ENCODE measurements at places on chromosomes 6 and 20.

DNA sequence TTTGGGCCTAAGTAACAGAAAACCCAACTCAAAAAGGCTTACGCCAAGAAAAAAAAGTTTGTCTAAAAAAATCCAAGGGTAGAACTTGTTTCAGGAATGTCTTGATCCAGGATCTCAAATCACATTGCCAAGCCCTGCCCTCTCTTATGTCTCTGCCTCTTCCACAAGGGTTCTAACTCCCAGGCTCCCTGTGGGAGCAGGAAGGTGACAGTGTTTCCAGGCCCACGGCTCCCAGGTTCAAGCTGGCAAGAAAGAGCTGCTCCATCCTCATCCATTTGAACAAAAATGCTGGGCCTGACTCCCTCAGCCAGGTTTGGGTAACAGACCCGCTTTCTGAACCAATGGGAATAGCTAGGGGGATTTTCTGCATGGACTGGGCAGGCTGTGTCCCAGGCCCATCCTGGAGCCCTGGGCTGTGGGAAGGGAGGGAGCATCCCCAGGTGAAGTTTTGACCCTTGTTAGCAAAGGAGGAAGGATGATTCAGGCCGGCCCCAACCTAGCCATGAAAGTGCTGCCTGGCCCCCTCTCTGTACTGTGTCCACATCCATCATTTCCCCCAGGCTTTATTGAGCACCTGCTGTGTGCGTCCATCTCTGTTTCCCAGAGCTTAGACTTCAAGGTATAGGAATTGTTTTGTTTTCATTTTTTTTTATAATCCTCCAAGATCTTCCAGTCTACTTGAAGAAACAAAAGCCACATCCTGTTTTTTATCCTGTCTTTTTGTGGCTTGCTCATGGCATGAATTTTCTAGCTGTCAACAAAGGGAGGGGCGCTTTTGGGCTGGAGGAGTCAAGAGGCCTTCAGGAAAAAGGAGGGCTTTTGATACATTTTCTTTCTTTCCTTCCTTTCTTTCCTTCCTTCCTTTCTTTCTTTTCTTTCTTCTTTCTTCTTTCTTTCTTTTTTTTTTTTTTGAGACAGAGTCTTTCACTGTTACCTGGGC lies 159.8 kb downstream of the TFAP2C start:
- peak; percentile 82 for DNase-seq

DNA sequence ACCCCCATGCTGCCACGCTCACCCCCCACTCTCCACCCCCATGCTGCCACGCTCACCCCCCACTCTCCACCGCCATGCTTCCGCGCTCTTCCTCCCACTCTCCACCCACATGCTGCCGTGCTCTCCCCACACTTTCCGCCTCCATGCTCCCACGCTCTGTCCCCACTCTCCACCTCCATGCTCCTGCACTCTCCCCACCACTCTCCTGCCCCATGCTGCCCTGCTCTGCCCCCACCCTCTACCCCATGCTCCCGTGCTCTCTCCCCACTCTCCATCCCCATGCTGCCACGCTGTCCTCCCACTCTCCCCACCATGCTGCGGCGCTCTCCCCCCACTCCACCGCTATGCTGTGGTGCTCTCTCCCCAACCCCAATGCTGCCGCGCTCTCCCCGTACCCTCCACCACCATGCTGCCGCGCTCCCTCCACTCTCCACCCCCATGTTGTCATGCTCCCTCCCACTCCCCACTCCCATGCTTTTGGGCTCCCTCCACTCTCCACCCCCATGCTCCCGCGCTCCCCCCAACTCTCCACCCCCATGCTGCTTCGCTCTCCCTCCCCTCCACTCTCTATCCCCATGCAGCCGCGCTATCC lies 46.0 kb upstream of the PDE10A start:
- no peak for DNase-seq

GRCh38 chr20:8803065-8803464 lies 265.8 kb upstream of the PLCB4 start:
- DNase-seq, result no peak

GRCh38 chr6:1381481-1382330 lies 7.7 kb upstream of the FOXF2 start:
- DNase-seq, result no peak

- DNase-seq, result no peak
These were observed 32.7 kb upstream of the CST7 start for GRCh38 chr20:24916412-24916811.

DNA sequence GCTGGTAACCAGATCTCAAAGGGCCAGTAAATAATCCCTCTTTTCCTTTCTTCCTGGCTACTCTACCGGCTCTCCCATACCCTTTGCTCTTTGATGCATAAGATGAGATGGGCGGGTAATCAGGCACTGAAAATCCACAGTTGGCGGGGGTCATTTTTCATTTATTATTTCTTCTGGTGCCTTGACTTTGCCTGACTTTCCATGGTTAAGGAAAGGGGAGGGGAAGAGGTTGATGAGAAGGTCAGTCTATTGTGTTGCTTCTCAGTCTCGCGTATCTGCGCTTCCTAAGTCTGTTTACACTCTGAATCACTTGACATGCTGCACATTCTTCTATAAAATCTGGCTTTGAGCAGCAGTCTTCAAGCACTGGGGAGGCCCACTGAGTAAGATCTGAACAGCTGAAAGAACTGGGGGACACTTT lies 121.1 kb upstream of the HDGFL1 start:
- peak; percentile 31 for DNase-seq

DNA sequence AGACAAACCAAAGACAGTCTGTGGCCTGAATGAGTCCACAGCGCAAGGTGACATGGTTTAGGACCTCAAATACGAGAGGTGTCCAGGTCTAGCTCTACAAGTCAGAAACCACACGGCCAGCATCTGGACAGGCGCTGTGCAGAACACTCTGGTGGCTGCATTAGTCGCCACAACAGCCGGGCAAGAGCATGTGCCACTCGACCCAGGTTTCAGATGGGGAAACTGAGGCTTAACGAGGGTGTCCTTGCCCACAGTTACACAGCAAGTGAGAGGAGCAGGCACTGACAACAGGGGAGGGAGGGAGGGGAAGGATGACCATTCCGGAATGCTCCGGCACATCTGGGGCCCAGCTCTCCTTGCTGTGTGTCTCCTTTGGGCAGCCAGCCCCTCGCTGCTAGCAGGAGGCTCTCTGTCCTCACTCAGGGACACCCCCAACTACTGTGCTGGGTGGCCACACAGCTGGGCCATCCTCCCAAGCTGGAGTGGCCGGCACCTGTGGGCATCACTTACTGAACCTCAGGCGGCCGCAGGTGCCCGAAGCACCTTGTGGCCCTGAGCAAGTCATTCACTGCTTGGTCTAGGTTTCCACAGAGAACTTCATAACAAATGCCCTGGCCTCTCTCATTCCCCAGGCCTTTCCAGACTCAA lies 6.6 kb downstream of the DLL1 start:
- DNase-seq, result no peak
